ENCODE measurements at places on chromosomes 16 and 17. TPM values are rescaled to one million over a fixed set of nuclear protein-coding genes. Genes with fewer than 3 reads are reported as not detected.
A peak's percentile ranks its signal among the peaks of the same experiment; 100 is the strongest.

GRCh38 chr16:11379420-11379819, 34.2 kb downstream of the RMI2 start:
- H3K27me3 ChIP-seq: no peaks in the 10 kb centered on the region
- peak overlapping the region; percentile 10 for H3K27ac ChIP-seq
- H3K4me1 ChIP-seq: peaks cover 13% of the 10 kb centered on the region
- no peak overlapping the region for H3K4me3 ChIP-seq
- H3K36me3 ChIP-seq: no peaks in the 10 kb centered on the region

- H3K4me3 ChIP-seq: no peak overlapping the region
- peaks cover 31% of the 10 kb centered on the region for H3K27me3 ChIP-seq
- H3K4me1 ChIP-seq: peaks cover 14% of the 10 kb centered on the region
- peaks cover 2% of the 10 kb centered on the region for H3K36me3 ChIP-seq
These were observed 3.7 kb downstream of the CDH1 start for GRCh38 chr16:68740628-68741346.

GRCh38 chr17:81534157-81535006, 6.2 kb downstream of the FSCN2 start:
- H3K27ac ChIP-seq: no peak overlapping the region
- peaks cover 11% of the 10 kb centered on the region for H3K27me3 ChIP-seq
- no peak for DNase-seq
- no peak overlapping the region for H3K4me3 ChIP-seq
- no peaks in the 10 kb centered on the region for H3K36me3 ChIP-seq
- H3K4me1 ChIP-seq: peaks cover 1% of the 10 kb centered on the region

- H3K4me3 ChIP-seq: no peak overlapping the region
- peaks cover 33% of the 10 kb centered on the region for H3K36me3 ChIP-seq
- H3K4me1 ChIP-seq: no peaks in the 10 kb centered on the region
- no peaks in the 10 kb centered on the region for H3K27me3 ChIP-seq
- H3K27ac ChIP-seq: no peak overlapping the region
These were observed 70.5 kb downstream of the TIMM22 start for GRCh38 chr17:1067282-1067956.

DNA sequence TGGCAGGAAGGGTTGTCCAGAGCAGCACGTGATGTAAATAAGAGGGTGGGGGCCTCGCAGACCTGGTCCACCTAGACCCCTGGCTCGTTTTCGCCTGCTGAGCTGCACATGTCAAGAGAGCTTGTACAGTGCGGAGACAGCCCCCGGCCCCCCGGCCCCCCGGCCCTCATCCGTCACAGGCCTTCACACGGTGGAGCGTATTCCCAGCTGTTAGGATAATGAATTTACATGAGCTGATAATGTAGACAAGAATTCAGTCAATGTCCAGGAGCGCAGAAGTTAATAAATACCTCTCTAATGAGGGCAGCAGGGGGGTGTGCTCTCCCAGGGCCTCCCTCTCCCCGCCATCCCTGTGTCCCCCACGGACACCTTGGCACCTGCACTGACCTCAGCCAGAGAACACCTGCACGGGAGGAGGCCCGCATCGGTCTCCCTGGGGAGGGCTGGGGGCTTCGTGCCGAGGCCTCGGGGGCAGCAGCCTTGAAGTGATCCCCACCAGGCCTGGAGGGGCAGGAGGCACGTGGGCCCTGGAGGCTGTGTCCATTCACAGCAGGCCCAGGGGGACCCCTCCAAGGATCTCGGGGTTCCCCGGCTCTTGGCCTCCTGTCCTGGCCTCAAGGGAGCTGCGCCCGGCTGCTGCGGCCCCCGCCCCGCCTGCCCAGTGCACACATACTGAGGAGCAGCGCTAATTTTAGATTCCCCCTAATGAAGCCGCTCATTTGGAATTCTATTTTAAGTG, 14.6 kb downstream of the GSE1 start:
- no peaks in the 10 kb centered on the region for H3K27me3 ChIP-seq
- peaks cover 5% of the 10 kb centered on the region for H3K4me1 ChIP-seq
- H3K4me3 ChIP-seq: no peak overlapping the region
- no peak for DNase-seq
- no peaks in the 10 kb centered on the region for H3K36me3 ChIP-seq
- no peak overlapping the region for H3K27ac ChIP-seq

CNTNAP4 gene
- not detected for total RNA-seq
